ENCODE measurements at places on chromosomes 13 and 19.

GRCh38 chr13:31115616-31116015 lies 46.1 kb downstream of the HSPH1 start:
- DNase-seq: no peak

DNA sequence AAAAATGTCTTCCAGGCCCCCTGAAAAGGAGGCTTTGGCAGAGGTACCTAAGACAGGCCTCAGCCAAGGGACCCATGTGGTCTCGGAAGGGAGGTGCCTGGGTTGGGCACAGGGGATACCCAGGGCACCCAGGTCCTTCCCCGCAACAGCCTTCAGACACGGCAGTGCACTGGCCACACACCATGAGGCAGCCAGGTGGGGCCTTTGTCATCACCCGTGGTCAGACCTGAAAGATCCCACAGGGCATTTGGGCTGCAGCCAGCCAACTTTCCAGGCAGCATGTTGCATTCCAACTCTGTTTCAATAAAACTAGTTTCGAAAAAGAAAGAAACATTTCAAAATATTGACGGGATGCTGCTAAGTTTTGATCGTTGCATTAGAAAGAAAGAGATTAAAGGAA lies 4.7 kb upstream of the TUBGCP3 start:
- DNase-seq: no peak

DNA sequence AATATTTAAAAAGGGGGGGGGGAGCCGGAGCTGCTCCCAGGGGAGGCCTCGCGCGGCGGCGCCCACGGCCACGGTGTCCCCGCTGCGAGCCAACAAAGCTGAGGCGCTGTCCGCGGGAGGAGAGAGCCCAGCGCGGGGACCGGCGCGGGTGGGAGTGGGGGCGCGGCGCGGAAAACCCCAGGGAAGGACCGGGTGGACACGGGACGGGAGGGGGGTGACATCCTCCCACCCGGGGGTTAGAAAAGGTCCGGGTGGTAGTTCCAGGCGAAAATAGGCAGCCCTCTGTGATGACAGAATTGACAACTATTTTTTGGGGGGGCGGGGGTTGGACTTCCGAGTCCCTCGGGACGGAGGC lies 11.1 kb upstream of the SOX1 start:
- DNase-seq: no peak

DNA sequence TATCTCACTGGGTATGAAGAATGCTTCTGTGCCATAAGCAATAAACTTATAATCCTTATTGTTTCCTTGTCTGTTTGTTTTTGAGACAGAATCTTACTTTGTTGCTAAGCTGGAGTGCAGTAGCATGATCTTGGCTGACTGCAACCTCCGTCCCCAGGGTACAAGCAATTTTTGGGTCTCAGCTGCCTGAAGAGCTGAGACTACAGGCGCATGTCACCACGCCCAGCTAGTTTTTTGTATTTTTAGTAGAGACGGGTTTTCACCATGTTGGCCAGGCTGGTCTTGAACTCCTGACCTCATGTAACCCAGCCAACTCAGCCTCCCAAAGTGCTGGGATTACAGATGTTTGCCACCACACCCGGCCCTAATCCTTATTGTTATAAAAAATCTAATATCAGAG lies 112.5 kb downstream of the MYO16 start:
- no peak for DNase-seq

DNA sequence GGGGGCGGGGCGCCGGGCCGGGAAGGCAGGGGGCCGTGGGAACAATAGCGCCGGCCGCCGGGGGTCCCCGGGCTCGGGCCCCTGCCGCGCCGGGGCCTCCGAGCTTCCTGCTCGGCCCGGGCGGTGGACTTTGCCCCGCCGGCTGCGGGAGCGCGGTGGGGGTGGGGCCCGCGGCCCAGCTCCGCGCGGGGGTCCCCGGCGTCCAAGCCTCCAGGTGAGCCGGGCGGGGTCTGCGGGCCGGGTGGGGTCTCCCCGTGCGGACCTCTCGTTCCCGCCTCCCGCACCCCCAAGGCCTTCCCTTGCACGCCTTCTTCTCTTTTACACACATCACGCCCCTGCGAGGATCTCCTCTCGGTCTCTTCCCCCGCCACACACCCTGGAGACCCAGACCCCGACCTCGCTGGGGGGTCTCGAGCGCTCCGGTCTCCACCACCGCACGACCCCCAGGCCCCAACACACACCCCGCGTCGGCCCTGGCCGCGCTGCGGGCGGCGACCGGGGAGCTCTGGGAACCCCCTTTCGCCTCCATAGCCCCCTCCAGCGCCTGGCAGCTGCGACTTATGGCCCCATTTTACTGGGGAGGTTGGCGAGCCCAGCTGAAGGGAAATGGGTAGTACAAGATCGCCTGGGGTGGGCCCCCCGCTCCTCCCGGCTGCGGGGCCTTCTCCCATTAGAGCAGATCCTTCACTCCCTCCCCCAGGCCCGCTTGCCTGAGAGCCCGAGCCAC lies 711 bp downstream of the CAMSAP3 start:
- DNase-seq: no peak

DNA sequence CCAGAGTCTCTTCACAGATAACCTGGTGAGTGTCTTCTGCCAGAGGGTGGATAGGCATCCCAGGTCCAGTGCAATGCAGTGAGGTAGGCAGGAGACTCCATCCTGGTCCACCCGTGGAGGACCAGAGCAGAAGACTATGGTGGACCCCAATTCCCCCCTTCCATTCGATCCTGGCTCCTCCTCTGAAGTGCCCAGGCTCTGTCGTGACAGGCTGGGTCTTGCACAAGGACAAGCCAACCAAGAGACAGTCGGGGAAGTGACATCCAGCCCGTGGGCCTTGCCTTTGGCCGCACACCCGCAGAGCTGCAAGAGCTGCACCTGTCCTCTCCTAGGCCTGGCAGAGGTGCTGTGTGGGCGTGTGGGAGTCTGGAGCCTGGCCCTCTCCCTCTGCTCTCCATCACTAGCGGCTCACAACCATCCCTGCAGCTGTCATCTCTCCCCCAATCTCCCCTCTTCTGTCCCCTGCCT lies 3.1 kb downstream of the ZNF784 start:
- DNase-seq: no peak

GRCh38 chr13:73521985-73522524 lies 463.2 kb downstream of the KLF5 start:
- no peak for DNase-seq

GRCh38 chr13:111423168-111423785 lies 102.8 kb downstream of the TEX29 start:
- DNase-seq: no peak

All from AG10803 (cell line).